ENCODE measurements at places on chromosomes 1 and 21.

- no peak for DNase-seq
Measured at GRCh38 chr21:41965461-41966013, 11.7 kb upstream of the C2CD2 start.

DNA sequence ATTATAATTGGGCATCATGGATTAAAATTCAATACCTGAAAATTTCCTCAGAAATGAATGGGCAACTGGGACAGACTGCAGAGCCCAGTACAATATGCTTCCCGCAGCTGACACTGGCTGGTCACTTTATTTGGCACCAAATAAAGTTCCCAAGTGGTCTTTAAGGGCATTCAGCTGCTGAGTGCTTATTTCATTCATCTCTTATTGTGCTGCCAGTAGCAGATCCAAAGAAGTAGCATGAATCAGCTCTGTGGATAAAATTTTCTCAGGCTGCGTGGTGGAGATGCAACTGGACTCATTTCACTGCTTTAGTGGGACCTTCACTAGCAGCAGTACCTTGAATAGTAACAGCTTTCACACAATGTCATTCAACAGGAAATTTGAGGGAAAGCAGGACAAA is 226.3 kb upstream of the ADGRL2 start:
- DNase-seq: no peak

- no peak for DNase-seq
Measured at GRCh38 chr1:95754412-95754811, 520.4 kb downstream of the RWDD3 start.

- DNase-seq: no peak
Measured at GRCh38 chr1:88647749-88648415, 36.2 kb upstream of the PKN2 start.

DNA sequence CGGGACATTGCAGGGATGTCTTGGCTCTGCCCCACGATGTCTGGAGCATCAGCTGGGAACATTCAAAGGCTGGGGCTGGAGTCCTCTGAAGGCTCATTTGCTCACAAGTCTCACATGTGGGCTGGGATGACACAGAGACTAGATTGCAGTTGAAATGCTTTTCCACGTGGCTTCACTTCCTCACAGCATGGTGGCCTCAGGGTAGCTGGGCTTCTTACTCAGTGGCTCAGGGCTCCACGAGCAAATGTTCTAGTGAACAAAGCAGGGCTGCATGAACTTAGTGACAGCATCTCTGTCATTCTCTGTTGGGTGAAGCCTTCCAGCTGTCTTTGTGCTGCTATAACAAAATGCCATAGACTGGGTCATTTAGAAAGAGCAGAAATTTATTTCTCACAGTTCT is 247.0 kb upstream of the POU3F1 start:
- DNase-seq: no peak

- no peak for DNase-seq
Measured at GRCh38 chr1:10646347-10646861, 150.0 kb downstream of the CASZ1 start.

- DNase-seq: no peak
Measured at GRCh38 chr1:37305841-37306240, 168.5 kb upstream of the ZC3H12A start.
